ENCODE measurements at places on chromosomes 12 and 14. TPM values are rescaled to one million over a fixed set of nuclear protein-coding genes. Genes with fewer than 3 reads are reported as not detected.

DNA sequence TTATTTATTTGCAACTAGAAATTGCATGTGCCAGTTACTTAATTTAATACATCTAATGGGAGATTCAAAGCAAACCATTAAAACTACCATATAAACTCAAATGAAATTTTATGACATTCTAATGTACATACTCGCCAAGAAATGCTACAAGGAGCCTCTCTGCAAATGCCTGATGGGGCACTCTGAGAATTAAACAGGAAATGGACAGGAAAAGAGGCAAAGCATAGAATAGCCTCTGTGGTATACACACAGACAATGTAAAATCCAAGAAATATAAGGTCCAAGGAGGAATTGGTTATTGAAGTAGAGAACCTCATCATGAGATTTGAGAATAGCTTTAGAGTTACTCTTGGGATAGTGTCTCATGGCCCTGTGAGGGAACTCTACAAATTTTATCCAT, 41.2 kb downstream of the RAB21 start:
- DNase-seq: no peak

DNA sequence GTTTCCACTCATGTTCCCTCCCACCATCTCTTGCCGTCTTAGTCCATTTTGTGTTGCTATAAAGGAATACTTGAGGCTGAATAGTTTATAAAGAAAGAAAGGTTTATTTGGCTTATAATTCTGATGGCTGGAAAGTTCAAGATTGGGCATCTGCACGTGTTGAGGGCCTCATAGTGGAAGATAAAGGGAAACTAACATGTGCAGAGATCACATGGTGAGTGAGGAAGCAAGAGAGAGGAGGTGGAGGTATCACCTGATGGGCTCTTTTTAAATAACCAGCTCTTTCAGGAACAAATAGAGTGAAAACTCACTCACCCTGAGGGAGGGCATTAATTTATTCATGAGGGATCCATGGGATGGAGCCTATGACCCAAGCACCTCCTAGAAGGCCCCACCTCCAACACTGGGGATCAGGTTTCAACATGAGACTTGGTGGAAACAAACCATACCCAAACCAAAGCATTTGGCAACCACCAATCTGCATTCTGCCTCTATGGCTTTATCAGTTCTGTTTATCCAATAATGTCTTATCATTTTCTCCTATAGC, 29.5 kb downstream of the MYO1H start:
- no peak for DNase-seq

DNA sequence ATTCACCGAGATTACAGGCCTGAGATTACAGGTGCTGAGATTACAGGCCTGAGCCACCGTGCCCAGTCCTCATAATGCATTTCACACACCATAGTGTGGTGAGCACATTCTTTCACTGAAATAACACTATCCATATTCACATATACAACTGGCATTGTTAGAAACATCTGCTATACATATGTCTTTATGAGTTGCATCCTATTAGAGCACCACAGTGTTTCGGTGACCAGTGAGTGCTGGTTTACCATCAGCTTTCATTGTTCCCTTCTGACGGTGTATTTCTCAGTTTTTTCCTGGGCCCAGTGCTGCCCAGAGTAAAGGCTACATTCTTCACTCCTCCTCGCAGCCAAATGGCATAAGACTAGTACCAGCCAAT, 96.2 kb upstream of the FGD4 start:
- no peak for DNase-seq

GRCh38 chr14:64878837-64879634, 671 bp downstream of the SPTB start:
- DNase-seq: no peak

DNA sequence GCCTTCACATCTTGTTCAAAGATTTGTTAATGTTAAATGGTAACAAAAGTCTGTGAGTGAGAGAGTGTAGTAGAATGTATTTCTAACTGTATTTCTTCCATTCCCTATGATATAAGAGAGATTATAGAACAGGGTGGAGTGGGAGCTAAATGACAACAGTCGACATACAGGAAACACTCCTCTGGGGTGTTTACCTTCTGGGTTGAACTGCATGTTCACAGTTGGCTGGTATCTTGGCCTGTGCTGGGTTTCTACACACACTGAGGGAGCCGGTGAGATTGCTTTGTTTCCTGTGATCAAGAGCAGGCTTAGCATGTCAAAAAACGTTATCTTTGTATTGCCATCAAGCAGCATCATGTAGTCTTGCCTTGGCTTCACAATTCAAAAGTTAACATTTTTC, 274.3 kb upstream of the FAR2 start:
- DNase-seq: no peak

GRCh38 chr12:19138551-19138950, 9.0 kb downstream of the PLEKHA5 start:
- DNase-seq: no peak

- DNase-seq: no peak
Observed at GRCh38 chr14:36085861-36086260, 90.7 kb downstream of the PTCSC3 start.

DNA sequence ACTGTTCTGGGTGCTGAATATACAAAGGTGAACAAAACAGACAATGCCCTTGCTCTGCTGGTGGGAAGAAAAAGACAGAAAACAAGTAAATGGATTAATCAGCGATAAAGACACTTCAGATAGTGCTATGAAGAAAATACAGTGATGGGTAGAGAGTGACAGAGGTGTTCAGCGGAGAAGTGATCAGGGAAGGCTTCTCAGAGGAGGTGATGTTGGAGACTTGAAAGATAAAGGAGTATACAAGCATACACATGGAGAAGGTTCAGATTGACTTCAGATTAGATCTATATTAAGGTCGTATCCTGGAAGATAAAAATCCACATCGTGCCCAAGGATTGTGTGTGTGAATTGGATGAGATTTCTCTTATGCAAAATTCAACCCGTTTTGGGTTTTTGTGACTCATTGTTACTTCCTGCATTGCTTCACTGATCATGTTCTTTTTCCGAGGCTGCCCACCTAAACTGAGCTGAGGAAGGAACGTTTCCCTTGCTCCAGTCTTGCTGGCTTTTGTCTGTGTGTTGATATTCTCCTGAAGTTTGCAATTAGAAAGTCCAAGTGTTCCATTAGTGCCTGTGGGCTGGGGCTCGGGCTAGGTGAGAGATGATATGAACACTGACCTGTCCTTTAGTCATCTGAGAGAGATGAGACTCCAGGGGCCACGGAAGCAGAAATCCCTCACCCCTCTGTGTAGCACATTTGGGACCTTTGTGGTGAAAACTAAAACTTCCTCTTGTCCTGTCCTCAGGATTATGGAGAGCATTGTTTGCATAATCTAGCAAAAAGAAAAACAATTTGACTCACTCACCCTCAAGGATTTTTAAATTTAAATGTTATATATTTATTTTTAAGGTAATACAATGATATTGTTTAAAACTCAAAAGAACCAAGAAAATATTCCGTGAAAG, 27.6 kb downstream of the PLXNC1 start:
- DNase-seq: no peak

DNA sequence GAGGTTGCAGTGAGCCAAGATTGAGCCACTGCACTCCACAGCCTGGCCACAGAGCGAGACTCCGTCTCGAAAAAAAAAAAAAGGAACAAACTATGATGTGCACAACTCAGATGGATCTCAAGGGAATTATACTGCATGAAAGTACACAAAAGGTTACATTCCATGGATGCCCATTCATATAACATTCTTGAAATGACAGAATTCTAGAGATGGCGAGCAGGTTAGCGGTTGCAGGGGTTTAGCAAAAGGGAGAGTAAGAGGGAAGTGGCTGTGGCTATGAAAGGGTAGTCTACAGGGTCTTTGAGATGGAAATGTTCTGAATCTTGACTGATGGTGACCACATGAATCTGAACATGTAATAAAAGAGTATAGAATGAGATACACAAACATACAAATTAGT, 49.7 kb downstream of the CKB start:
- no peak for DNase-seq

DNA sequence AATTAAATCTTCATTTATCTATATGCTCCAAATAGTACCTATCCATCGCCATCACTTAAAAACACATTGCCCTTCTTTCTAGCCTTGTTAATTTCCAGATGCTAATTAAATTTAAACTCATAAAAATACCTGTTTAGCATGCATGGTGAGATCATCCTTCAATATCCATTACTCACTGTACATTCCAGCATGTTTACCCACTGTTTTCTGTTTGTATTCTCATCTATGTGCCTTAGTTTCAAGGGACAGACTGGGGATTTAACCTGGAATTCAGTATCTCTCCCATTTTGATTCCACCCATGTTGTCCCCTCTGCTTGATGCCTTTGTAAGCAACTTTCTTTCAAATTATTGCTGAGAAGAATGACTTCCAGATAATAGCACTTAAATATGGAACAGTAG, 208.0 kb downstream of the SPTSSA start:
- DNase-seq: no peak

GRCh38 chr14:91125271-91125660, 11.4 kb downstream of the DGLUCY start:
- no peak for DNase-seq

DNA sequence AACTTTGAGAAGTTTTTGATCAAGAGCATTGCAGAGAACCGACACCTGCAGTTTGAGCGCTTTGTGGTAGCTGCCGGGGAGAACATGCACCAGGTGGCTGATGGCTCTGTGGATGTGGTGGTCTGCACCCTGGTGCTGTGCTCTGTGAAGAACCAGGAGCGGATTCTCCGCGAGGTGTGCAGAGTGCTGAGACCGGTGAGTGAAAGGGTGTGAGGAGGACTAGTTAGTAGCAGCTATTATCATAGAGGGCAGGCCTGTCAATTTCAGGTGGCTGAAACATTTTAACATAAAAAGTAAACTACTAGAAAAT, 27.0 kb upstream of the HIGD1C start:
- DNase-seq: no peak

- no peak for DNase-seq
Observed at GRCh38 chr12:25433581-25434325, 119.3 kb downstream of the LMNTD1 start.

- DNase-seq: no peak
Observed at GRCh38 chr12:48030173-48030650, 25.9 kb upstream of the COL2A1 start.

- DNase-seq: no peak
Observed at GRCh38 chr12:51546097-51546496, 44.9 kb upstream of the SCN8A start.

- DNase-seq: no peak
Observed at GRCh38 chr14:84013424-84013823, 1516.5 kb upstream of the FLRT2 start.

- no peak for DNase-seq
Observed at GRCh38 chr12:25328072-25328712, 77.5 kb upstream of the KRAS start.

- no peak for DNase-seq
Observed at GRCh38 chr12:23014749-23015148, 389.8 kb downstream of the ETNK1 start.

GRCh38 chr12:116184763-116185162, 92.7 kb downstream of the MED13L start:
- DNase-seq: no peak

DNA sequence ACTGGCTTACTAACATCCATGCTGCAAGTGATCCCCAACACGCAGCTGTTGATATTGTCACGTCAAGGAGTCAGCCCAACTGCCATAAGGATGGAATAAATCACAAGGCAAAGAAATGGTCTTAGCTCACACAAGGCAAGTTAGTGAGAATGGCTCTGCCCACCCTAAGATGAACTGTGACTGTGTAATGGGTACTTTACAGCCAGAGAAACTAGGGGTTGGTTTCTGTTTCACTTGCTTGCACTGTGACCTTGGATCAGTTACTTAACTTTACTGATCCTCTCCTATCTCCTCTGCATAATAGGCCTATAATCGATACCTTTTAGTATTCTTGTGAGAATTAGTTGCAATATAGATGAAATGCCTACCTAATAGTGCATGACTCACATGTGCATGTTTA, 52.2 kb upstream of the ANO2 start:
- no peak for DNase-seq

GRCh38 chr14:89481196-89481595, 64.2 kb upstream of the FOXN3 start:
- DNase-seq: no peak

RTL1 gene
- not detected for total RNA-seq

KRT77 gene
- not detected for total RNA-seq

NPAS3 gene
- 2.4 TPM for total RNA-seq

ITFG2 gene
- 24.7 TPM for total RNA-seq

SPTSSA gene
- total RNA-seq: 17.8 TPM

CATSPERB gene
- not detected for total RNA-seq

All from osteocyte (in vitro differentiated cells).